ENCODE measurements at places on chromosomes 4 and X.
A peak's percentile ranks its signal among the peaks of the same experiment; 100 is the strongest.

DNA sequence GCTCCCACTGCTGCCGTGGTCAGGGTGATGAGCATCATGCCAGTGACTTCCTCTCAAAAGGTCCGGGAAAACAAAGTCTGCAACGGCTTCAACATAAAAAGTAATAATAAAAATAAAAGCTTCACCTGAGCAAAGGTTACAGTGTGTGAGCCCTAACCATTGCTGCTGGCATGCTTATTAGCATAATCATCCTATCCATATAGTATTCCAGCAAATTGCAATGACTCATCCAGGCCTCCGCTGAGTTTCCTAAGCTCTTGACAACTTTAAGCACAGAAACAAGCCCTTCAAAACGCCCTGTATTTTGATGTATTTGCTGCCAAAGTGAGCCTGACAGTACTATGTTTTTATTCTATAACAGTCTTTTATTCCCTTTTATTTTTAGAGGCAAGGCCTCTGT, 100.5 kb downstream of the AASDH start:
- no peak for DNase-seq

DNA sequence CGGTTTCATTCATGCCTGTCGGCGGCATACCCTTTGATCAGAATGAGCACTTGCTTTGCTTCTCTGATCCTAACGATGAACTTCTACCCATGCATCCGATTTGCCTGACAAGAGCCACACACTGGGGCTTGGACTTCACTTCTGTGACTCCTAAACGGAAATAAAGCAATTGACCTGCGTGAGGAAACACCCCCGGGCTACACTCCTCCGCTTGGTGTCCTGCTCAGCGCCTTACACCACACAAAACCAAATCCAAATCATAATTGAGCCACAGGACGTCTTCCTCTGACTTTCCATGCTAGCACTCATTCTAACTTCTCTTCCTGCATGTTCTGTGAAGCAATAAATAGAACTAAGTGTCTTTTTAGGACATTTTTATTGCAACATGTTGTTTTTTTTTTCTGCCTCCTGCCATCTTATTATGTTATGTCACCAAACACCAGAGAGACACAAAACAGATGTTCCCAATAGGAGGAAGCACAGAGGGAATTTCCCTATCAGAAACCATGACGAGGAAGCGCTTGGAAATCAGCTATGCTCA, 110.8 kb upstream of the FAM9B start:
- peak; percentile 72 for DNase-seq

DNA sequence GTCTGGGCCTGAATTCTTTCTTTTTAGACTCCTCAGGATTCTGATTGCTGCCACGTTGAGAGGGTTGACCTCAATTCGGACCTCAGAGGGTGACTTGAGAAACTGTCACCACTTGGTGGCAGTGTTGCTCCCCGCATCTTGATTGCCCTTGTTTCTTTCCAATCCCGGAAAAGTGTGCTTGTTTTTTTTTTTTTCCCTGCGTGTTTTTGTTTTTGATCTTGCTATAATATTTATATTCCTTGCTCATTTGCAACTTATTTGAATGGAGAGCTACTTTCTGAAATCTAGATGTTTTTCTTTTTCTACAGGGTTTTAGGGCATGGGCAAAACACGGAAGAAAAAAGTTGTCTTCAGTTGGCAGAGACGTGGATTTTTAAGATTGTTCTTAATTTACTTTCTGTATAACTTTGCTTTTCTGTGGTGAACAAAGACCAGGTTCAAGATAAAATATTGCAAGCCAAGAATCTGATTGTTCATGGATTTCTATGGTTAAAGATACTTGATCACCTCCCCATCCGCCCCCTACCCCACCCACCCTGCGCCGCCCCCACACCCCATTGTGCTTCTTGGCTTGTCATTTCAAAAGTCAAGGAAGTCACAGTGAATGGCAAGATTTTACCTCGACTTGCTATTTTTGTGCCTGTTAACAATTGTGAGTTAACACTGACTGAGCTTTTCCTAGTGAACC, 102.0 kb downstream of the PTTG2 start:
- peak; percentile 69 for DNase-seq

DNA sequence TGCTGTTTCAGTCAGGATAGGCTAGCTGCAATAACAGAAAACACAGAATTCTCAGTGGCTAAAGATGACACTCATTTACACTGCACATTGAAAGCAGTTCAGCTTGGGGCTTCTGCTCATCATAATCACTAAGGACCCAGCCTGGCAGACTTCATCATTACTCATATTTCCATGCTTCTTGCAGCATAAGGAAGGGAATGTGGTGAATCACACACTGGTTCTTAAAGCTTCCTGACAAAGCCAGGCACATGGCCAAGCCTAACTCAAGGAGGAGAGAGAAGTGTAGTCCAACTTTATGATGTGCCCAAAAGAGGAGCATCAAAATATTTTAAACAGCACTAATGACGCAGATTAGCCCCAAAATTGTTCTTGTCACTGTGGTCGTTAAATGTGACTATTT, 186.5 kb downstream of the BANK1 start:
- peak; percentile 57 for DNase-seq

DNA sequence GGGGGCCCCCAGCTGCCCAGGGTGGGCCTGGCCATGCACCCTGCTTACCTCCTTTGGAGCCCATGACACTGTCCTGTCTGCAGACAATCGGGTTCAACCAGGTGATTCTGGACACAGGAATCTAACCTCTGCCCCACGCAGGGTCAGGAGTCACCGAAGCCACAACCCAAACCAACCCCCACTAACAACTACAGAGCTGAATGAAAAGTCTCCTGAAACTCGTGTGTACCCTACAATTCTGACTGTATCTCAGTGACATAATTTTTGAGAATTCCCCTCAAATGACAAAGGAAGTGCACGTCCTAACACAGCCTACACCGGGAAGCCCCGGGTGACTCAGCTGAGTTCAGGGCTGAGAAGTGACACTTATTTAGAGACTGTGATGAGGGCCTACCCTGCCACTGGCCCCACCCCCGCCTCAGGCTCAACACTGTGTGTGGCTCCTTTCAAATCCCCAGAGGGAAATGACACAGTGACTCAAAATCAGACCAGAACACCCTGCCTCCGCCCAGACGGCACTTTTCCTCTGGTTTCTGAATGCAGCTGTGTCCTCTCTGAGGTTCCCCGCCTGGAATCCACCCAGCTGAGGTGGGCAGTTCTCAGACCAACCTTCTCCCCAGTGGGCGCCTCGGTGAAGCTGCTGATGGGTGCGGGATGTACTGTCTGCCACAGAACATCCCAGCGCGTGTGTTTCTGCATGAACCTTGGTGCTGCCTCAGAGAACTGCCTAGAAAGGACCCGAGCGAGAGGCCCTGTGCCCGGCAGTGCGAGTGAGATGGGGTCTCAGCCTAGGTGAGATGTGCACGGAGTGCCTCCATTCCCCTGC, 9.9 kb downstream of the TNIP2 start:
- peak; percentile 92 for DNase-seq

DNA sequence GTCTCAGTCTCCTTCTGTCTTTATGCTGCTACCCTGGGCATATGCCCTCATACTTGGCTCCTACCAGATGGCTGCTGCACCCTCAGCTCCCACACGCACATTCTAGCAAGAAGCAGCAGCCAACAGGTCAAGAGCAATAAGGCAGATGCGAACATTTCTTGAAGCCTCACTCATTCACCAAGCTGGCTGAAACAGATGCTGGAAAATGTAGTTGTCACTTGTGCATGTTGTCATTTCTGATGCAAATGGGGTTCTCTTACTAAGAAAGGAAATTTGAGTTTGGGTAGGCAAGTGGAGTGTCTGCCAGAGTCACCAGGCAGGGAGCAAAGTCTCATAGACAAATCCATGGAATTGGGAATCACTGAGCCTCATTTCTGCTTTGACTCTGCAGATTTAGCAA, 57.4 kb upstream of the SORBS2 start:
- no peak for DNase-seq

- no peak for DNase-seq
These were observed 59.5 kb downstream of the CD38 start for GRCh38 chr4:15837591-15837990.

DNA sequence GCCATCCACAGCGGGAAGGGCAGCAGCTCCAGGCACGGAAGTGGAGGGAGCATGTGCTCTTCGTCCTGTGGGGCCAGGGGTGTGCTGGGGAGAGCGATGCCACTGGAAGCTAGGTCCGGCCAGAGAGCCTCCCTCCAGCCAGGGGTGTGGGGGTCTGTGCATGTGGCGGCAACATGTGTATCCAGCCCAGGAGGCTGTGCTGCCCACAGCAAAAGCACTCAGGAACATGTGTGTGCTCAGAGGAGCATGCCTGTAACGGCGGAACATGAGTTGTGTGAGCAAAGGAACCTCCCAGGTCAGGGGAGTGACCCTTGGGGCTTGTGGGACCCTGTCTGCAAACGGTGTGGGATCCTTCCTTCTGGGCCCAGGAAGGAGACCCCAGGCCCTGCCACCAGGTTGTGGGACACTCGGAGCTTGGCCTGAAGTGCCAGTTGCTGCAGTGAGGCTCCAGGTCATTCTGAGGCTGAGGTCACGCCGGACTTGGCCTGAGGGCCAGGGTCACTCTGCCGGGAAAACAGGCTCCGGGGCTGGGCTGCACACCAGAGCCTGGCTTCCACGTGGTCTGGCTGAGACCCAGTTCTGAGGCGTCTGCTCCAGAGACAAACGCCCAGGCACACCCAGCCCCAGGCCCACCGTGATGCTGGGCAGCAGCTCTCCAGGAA, 37.2 kb downstream of the CPLX1 start:
- DNase-seq = no peak

DNA sequence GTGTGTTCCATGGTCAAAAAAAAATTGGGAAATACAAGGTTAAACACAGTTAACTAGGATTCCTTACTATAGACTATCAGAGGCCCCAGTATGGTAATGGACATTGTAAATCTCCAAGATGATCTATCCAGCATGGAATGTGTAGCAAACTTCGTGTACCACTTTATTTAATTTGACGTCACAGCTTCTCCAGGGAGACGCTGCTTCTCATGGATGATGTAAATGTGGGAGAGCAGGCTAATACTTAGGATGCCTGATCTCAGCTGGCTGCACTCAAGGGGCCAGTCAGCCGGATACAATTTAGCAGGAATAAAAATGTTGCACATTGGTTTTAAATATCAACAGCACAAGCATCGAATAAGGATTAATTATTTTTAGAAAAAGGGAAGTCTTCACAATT, 111.7 kb upstream of the HPF1 start:
- DNase-seq = no peak

DNA sequence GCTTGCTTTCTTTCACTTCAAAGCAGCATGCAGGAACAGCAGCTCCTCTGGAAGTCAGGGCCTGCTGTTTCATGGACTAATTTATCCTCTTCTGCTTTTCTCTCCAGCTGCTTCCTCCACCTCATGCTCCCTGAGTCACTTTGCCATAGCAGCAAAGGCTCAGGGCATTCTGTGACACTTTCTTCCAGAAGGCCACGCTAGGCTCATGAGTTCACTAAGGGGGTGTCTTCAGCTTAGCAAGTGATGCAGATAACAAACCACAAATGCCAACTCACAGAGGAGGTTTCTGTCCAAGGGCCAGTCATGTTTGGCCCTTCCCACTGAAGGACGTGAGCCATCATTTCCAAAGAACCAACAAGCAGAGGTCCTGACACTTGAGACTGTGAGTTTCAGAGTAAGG, 200.2 kb downstream of the ADGRA3 start:
- DNase-seq = peak; percentile 34

DNA sequence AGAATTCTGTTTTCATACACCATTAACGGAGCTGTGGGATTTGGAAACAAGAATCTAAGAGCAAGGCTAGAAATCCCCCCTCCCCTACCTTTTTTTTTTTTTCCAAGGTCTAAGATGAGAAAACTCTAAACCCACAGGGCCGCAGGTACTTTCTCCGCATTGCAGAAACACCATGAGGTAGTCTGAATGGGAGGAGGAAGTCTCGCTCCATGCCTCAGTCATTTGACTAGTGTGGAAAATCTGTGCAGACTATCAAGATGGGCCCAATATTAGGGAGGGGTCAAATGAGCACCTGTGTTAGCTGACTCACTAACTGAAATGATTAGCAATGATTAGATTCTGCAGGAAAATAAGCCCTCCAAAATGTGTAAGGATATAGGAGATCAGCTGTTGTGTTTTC, 40.9 kb upstream of the MAP3K15 start:
- DNase-seq = no peak

- DNase-seq = no peak
These were observed 123.3 kb downstream of the KDM6A start for GRCh38 chrX:44996277-44996676.

DNA sequence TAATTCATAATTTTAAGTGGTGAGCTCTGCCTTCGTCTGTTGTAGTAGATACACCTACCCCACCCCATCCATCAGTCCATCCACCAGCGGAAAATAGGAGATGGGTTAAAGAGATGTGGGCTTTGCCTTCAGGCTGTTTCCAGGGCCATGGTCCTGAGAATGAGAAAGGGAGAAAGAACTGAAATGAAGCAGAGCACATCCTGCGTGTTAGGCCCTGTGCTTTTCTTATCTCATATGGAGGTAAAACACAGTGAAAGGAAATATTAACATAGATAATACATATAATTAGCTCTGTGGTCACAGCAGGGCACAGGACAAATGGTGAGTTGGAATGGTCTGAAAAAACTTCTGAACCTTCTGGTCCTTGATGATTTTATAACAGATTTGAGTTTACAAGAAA, 393.5 kb downstream of the BMPR1B start:
- no peak for DNase-seq

DNA sequence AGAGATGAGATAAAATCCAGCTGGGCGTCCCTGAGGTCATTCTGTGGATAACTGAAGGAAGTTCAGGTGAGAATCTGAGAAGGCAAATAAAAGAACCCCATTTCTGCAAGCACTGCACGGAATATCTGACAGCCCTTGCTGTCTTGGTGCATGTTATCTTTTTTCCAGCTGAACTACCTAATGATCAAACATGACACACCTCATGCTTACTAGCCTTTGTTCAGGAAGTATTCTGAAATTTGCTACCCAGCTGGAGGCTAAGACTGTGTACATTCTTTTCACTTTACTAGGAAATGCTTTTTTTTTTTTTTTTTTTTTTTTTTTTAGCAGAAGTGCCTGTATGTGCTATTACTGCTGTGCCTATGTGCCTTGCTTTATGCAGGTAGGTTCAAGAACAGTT, 718.1 kb downstream of the SMARCA1 start:
- DNase-seq = no peak

DNA sequence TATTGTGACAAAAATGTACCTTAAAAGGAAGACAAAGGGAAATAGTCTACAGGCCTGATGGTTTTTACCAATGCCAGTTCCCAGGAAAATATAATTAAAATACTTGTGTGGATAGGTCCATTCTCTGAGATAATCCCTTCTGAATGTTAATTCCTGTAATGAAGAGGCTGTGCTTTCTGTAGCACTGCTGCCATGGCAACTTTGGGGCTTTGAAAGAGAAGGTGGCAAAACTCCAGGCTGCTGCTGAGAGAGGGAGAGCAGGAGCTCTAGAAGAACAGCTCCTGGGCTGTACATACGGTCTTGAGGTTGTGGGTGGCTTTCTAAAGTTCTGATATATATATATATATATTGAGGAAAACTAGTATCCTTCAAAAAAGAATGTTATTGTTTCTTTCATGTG, 125.4 kb downstream of the PDLIM5 start:
- DNase-seq = peak; percentile 53

Measured in RPMI7951 (cell line).